ENCODE measurements at places on chromosomes 13 and 19.

GRCh38 chr13:111625526-111626315 lies 305.3 kb downstream of the TEX29 start:
- no peak for DNase-seq

- DNase-seq = no peak
These were observed 282.1 kb downstream of the TDRD3 start for GRCh38 chr13:60679131-60679530.

- DNase-seq = no peak
These were observed 35.1 kb downstream of the ZNF433 start for GRCh38 chr19:12000152-12000981.

DNA sequence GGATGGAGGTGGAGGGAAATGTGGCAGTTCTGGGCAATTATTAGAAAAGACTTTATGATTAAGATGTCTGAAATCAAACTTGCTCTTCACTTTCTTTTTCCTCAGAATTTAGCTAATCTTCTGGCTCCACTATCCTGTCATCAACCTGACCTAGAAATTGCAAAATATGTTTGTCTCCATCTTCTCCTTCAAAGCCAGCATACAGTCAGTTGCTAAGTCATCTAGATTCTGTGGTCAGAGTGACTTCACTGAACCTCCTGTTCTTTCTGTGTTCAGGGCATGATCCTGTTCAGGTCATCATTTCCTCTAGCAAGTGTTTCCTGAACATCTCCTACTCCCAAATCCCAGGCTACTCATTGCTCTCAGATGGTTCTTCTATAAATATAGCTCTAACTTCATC lies 10.8 kb upstream of the CCNA1 start:
- no peak for DNase-seq

- no peak for DNase-seq
These were observed 68.0 kb downstream of the MLLT1 start for GRCh38 chr19:6211632-6212402.
